Renal cortical epithelial cell (primary cell): ENCODE measurements at places on chromosomes 4 and X. TPM values are rescaled to one million over a fixed set of nuclear protein-coding genes. Genes with fewer than 3 reads are reported as not detected.

DNA sequence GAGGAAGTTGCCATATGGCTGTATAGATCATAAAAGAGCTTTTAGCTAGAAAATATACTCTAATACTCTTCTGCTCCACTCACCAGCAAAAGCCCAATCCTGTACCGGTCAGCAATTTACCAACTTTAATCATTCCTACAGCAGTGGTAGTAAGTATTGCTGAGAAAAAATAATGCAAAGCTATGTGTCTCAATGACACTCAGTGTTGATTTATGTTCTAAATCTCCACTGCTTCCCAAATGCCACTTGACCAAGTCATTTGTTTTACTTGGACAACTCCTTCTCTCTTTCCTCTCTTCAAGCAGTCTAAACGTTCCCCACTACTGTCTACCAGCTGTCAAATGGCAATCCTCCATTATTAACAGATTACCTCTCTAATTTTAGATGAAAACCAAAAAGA lies 201.8 kb upstream of the GK2 start:
- no peak for DNase-seq

DNA sequence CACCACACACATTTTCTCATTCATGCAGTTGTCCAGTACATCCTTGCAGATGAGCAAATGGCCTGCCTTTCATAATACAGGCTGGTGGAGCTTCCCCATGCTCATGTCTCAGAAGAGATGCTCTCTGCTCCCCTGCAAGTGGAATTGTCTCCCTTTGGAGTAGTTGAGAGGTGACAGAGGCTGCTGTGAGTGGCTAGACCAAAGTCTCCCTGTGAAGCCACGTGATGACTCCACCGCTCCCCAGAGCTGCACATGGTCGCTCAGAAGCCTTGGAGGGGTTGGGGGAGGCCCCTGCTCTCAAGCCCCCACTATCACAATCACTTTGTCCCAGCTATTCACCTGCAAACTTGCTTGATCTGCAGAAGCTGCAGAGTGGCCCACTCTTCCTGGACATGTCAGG lies 1.5 kb upstream of the GPR78 start:
- no peak for DNase-seq

DNA sequence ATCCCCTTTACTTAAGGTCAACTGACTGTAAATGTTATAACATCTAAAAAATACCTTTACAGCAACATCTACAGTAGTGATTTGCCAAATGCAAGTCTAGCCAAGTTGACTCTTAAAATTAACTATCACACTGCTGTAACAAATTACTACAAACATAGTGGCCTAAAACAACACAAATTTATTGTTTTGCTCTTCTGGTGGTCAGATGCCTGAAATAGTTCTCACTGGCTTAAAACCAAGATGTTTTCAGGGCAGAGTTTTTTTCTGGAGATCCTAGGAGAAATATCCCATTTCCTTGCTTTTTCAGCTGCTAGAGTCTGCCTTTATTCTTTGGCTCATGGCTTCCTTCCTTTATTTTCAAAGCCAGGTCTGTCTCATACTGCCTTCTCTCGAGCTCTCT lies 120.5 kb downstream of the ADGRL3 start:
- DNase-seq, result peak; percentile 7

DNA sequence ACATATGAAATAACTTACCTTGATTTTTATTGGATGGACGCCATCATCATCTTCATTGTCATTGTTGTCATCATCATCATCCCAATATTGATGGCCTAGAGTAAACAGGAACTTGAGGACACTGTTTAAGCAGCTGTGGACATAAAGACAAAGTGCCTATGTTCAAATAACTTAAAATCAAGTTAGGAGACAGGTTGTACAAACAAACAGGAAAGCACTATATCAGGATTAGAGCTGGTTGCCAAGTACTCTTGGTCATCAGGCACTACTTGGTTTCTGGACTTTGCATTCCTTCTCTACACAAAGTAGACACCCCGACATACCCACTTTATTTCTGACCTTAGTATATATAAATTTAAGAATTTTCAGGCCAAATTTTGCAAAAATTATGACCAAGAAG lies 608.6 kb downstream of the KLHL13 start:
- DNase-seq, result no peak

GRCh38 chr4:106478152-106478551 lies 109.6 kb upstream of the GIMD1 start:
- DNase-seq, result no peak

- peak; percentile 100 for DNase-seq
Observed at GRCh38 chrX:82813671-82814078, 694.4 kb upstream of the POU3F4 start.

DNA sequence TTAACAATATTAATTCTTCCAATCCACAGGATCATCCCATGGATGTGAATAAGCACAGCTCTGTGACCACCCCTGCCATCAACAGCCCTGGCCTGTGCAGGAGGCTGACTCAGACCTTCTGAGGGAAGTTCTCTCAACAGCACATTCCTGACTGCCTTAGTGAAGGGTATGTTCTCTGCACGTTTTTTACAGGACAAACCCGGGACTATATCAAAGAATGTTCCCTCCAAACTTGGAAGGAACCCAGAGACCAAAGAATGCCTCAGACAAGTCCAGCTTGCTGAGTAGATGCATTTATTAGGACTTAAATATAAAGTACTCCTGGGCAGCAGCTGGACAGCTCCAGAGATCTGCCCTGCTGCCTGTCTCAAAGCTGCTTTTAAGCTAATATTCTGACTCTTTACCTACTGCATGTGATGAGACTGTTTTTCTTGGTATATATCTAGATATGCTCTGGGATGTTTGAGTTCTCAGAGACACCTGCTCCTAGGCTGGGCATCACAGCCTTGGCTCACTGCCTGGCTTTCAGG lies 1127.8 kb upstream of the PRKX start:
- no peak for DNase-seq

GRCh38 chrX:83501003-83501402 lies 7.1 kb upstream of the POU3F4 start:
- DNase-seq, result no peak

DNA sequence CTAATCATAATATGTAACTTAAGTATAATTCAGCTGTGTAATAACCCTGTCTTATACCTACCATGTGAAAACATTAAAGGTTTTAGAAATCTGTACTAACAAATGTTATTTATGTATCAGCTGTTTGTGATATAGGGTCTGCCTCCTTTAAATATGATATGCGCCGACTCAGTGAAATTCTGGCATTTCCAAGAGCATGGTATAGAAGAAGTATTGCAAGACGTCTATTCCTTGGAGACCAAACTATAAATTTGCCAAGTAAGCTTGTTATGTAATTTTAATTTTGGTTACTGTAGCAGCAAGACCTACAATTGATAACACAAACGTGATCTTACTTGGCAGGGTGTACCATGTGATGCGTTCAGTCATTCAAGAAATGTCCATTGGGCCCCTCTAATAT lies 32.3 kb upstream of the ADAD1 start:
- DNase-seq, result no peak

GRCh38 chrX:38699696-38700095 lies 101.6 kb upstream of the MID1IP1 start:
- DNase-seq, result no peak

DNA sequence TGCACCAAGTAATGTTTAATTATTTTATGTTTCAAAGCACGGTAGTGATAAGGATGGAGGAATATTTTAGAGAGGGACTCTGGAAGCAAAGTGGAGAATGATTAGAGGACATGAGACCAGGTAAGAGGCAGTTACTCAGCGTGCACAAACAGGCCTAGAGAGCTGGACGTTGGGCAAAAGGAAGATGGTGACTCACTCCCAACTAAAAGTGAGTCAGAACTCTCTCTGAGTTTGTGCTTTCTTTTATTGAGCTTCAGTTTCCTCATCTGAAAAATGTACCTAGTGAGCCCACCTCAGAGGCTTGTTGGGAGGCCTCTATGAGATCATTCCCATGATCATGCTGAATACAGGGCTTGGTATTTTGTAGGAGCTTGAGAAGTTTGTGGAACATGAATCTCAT lies 1.6 kb upstream of the ZC4H2 start:
- DNase-seq, result peak; percentile 15

DNA sequence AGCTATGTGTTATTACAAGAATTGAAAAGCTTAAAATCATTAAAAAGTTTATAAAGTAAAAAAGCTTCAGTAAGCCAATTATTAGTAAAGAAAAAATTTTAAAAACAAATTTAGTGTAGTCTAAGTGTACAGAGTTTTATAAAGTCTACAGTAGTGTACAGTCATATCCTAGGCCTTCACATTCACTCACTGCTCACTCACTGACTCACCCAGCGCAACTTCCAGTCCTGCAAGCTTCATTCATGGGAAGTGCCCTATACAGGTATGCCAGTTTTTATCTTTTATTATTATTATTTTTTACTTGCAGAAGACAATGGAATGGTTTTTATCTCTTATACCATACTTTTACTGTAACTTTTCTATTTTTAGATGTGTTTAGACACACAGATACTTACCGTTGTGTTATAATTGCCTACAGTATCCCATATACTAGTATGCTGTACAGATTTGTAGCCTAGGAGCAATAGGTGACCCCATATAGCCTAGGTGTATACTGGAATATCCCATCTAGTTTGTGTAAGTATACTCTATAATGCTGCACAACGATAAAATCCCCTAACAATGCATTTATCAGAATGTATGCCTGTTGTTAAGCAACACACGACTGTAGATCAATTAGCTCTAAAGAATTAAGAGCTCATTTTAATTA lies 230.7 kb downstream of the DCLK2 start:
- DNase-seq, result peak; percentile 60

The NELFA gene
- 10.2 and 19.1 TPM in 2 replicates for total RNA-seq

The NPY1R gene
- 2.4 and 21.1 TPM in 2 replicates for total RNA-seq

The CSN2 gene
- not detected in 2 replicates for total RNA-seq

The NEIL3 gene
- 0.60 and 5.2 TPM in 2 replicates for total RNA-seq
